ENCODE measurements at places on chromosomes 3 and 15.

GRCh38 chr3:37214076-37214475 is 39.7 kb upstream of the LRRFIP2 start:
- no peak for DNase-seq

DNA sequence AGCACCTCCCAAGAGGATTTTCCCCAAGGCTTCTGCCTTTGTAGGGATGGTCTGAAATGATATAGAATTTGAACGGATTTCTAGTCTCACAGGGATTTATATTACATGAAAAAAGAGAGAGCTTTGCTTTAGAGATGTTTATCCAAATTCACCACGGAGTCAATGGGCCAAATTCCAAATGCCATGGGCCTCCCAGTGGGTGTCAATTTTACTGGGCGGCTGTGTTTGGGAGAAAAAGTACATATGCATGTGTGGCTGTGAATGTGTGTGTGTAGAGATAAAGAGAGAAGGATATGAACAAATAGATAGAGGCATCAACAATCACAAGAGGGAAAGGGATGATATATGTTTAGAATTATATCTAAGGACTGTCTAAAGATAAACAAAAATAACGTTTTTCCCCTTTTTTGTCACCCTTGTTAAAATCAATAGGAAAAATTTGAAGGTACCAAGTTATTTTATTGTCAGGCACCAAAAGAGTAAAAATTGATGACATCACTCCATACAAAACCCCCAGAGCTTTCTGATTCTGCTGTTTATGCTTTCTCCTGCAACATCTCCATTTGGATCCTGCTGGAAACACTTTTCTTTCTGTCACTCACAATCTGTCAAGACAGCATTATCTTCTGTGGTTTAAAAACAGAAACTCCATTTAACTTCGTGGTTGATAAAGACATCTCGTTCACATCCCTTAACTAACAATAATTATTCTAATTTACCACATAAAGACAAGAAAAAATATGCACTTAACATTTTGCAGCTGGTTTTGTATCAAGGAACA is 160.7 kb downstream of the FHIT start:
- DNase-seq, result no peak

- DNase-seq, result no peak
Measured at GRCh38 chr3:69855436-69856162, 116.3 kb downstream of the MITF start.

- DNase-seq, result no peak
Measured at GRCh38 chr3:140754936-140755335, 77.1 kb downstream of the TRIM42 start.

DNA sequence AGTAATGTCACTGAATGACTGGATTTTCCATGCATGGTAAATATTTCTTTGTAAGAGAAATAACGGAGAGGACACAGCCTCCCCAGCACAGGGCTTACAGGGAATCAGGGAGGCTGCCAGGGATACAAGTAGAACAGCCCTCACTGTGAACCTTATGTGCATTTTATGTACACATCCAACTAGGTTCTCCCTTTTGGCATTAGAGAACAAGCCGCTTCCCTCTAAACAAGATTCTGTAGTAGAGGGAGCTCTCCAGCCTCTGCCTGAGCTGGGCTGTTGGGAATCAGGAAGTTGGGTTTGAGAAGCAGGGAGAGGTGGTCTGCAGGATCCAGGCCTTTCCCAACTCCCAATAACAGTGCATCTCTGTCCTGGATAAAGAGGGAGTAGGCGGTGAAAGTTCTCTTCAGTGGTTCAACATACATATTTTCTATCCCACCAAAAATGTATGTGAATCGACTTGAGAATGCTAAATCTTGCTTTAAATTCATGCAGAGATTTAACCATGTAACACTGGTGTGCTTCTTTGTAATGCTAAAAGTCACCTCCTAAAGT is 83.7 kb downstream of the ARNT2 start:
- DNase-seq, result no peak

Data from stimulated activated CD4-positive, alpha-beta T cell treated with anti-CD3 and anti-CD28 coated beads, TNF-alpha, amount 100 ng/mL, for 1 hour (primary cell).